ENCODE measurements at places on chromosomes 4 and X.
A peak's percentile ranks its signal among the peaks of the same experiment; 100 is the strongest.

GRCh38 chr4:77473509-77473908, 132.1 kb upstream of the CXCL13 start:
- no peak for DNase-seq

DNA sequence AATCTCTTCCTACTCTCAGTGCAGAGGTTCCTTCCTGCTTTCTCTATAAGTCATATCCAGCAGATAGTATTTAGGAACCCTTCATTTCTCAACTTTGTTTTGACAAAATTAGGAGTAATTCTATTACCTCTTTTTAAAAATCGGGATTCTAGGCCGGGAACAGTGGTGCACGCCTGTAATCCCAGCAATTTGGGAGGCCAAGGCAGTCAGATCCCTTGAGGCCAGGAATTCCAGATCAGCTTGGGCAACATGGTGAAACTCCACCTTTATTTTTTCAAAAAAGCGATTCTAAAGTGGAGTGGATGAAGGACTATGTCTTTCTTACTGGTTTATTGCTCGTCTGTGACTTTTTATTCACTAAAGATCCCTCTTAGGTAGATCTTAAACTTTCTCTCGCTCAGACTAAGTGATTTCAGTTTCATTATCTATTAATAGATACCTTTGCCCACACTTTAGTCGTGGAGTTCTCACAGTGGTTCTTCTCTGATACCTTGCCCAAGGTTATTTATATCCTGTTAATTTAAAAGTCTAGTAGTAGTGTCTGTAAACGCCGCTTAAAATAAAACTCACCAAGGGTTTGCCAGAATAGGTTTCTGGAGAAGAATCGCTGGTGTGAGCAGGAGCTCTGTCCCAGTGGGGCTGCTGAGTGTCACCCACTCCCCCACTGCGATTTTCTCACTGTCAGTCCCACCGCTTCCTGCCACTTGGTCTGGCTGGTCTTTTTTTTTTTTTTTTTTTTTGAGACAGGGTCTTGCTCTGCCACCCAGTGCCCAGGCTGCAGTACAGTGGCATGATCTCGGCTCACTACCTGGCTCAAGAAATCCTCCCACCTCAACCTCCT, 27.0 kb upstream of the TMEM131L start:
- DNase-seq: peak; percentile 17

DNA sequence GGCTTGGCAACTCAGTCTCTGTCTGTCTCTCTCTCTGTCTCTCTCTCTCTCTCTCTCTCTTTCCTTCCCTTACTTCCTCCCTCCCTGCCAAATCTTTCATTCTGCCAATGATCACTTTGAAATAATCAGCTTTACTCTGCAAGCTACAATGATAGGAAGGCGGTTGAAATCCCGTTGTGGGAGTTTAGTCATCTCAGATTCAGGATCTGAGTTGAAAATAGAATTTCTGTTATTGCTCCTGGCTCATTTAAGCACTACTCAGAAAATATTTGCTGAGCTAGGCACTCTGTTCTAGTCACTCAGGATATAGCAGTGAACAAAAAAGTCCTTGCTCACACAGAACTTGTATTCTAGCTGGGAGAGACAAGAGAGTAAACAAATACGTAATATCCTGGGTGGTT, 56.3 kb upstream of the DCTD start:
- no peak for DNase-seq

GRCh38 chrX:101462892-101463291, 22.4 kb upstream of the ARMCX4 start:
- no peak for DNase-seq

- no peak for DNase-seq
These were observed 180.3 kb upstream of the MXRA5 start for GRCh38 chrX:3526731-3527130.

GRCh38 chrX:84240848-84241565, 53.0 kb upstream of the RPS6KA6 start:
- DNase-seq: no peak

Measured in stimulated activated CD4-positive, alpha-beta T cell treated with anti-CD3 and anti-CD28 coated beads, Interleukin-4, amount 100 ng/mL, for 4 hours (primary cell).